ENCODE measurements at places on chromosomes 4 and X.

DNA sequence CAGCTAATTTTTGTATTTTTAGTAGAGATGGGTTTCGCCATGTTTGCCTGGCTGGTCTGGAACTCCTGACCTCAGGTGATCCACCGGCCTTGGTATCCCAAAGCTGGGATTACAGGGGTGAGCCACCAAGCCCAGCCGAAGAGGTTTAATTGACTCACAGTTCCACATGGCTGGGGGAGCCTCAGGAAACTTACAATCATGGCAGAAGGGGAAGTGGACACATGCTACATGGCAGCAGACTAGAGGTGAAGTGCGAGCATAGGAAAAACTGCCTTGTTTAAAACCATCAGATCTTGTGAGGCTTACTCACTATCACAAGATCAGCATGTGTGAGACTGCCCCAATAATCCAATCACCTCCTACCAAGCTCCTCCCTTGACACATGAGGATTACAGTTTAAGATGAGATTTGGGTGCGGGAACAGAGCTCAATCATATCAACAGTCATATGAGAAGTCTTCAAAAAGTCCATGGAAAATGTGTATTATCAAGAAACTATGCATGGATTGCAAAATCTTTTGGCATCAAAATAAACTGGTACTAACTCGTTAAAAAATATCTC, 25.8 kb upstream of the RPL39 start:
- no peak for DNase-seq

GRCh38 chr4:152610131-152610530, 69.7 kb downstream of the TMEM154 start:
- no peak for DNase-seq

- no peak for DNase-seq
Observed at GRCh38 chrX:123882391-123882790, 22.5 kb downstream of the XIAP start.

DNA sequence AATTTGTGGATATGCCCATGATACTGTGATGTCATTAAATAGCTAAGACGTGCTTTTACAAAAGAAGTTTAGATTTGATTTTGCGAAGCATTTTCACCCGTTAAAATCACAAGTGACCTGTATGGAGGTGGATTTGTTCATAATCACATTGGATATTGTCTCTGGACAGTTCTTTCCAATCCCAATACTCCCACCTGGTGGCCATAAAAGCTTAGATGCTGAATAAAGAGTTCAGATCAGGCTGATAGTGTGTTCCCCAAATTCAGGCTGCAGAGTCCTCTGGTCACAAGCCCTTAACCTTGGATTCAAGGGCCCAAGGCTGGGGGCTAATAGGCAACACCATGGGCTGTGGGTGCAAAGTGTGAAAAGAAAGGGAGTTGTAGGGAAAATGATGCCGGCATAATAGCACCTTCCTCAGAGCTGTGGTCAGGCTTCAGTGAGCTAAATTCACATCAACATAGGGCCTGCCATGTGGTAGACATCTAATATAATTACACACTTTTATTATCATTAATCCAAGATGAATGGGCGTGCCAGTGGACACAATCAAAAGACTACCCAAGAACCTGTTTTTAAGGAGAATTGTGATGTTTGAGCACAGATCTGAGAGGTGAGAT, 28.1 kb downstream of the SMIM43 start:
- no peak for DNase-seq

- DNase-seq: no peak
Observed at GRCh38 chr4:164293203-164293602, 460.7 kb upstream of the SMIM31 start.

DNA sequence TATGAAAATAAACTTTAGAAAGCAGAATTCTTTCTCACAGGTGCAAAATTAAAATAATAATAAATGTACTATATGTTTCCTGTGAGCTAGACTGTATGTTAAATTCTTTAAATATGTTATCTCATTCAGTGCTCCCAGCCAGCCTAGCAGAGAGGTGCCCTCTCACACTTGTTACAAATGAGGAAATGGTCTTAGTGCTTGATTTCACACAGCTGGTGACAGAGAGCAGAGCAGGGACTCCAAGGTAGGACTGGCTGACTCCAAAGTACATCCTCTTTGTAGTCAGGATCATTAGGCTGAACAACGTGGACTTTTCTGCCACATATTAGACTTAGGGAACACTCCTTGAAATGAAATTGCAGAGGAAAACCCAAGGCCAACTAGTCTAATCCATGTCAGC, 72.0 kb upstream of the HHIP start:
- DNase-seq: no peak

DNA sequence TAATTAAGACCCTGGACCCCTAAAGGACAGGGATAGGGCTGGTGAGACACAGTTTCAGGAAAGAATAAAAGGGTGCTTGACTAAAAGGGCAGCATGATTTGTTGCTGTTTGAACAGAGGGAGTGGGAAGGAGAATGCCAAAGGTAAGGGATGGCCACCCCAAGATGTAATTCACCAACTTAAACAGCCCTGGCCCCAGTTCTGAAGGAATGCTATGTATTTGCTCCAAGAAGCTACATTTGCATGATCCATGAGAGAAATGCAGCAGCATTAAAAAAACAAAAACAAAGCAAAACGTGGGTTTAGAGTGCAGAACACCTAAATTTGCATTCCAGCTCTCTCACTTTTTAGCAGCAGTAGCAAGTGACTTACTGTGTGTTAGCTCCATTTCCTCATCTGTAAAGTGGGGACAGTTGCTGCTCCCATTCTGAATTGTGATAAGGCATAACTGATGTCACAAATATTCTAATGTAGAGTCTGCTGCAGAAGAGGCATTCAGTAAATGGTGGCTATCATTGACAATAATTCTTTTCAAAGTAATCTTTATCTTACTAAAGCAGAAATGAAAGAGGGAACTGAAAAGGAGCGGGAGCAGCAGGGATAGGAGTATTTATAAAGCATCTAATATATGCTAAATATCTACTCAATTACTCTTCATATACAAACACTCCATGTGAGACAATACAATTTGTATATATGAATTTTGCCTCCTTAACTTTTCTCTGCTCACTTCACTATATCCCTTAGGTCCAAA, 115.8 kb downstream of the PPARGC1A start:
- DNase-seq: no peak

- DNase-seq: no peak
Observed at GRCh38 chr4:119490335-119490734, 138.3 kb downstream of the PDE5A start.

DNA sequence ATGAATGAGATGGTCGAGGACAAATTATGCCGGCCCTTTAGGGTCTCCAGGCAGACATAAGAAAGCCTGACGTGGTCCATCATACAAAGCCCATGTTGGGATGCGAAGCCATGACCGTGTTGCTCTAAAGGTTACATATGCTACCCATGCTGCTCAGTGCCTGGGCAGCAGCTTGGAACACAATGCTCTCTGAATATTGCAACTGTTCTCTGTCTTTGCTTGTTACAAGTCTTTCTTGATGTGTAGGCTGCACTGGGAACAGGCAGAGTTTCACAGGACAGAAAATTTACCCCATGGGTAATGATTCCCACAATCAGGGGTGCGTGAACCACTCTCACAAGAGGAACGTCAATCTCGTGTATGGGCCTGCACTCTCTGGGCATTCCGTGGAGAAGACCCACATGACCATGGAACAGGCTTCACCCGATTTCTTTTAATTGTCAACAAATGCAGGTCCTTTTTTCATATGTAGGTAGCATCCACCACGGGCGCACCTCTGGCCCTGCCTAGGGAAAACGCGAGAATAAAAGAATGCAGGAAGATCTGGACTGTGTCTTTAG, 66.3 kb downstream of the NBDY start:
- DNase-seq: no peak

DNA sequence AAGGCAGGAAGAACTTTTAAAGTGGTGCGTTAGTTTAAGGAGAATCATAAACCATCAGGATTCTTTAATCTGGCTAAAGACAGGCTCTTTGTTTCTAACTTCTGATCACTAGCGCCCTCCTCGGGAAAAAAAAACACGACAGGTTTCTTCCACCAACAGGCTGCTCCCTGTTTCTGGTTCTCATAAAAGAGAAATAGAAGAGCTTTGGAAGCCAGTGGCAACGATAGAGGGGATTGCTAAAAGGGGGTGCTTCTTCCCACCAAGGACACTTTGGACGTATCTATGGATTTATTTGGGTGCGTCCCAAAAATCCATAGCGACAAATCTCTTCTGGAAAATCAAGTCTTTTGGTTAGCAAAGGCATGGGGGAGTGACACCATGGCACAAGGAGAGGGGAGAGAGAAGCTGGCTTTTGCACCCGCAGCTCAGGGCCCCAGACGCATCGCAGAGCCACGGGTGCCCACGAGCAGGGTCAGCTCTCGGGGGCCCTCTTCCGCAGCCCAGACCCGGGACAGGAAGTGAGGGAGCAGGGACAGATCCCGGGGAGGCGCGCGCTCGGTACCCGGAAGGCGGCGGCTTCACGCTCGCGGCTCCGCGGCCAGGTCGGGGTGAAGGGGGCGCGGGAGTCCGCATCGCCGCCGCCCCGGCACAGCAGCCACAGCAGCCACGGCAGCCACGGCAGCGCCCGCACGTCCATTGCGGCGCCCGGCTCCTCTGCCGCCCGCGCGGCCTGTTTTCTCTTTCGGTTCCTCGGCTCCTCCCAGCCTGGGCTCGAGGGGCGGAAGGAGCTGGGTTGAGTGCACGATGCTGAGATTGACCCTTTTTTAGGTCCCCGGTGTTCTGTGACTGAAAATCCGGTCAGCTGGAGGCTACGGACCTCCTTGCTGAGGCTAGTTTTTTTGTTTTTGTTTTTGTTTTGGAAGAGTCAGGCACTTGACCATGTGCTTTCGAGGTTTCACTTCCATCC, at the start of gene CTSO:
TSS of gene CTSO (minus strand) at position 716 of the 967 bp plus-strand sequence. CDS start at position 697, 19 bp downstream.
- peak; percentile 31 for DNase-seq

DNA sequence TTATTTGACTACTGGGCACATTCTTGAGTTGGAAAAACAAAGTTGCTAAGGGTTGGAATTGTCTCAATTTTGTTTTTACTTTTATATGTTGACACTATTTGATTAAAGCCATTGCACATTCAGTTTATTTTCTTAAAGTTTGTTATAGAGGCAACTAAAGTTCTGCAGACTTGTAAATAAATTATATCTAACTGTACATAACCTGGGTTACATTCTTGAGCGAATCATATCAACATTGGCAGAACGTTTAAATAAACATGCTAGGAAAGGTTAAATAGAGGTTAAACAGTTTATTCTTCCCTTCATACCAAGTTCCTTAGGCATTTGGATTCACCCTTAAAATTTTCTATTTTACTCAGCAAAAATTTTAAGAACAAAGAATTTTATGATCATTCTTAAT, 74.5 kb downstream of the UCHL1 start:
- no peak for DNase-seq

- no peak for DNase-seq
Observed at GRCh38 chrX:134480061-134480460, 20.1 kb downstream of the HPRT1 start.

- DNase-seq: no peak
Observed at GRCh38 chrX:113157496-113157895, 316.9 kb upstream of the AMOT start.

GRCh38 chr4:150050566-150050965, 27.7 kb upstream of the DCLK2 start:
- DNase-seq: no peak

DNA sequence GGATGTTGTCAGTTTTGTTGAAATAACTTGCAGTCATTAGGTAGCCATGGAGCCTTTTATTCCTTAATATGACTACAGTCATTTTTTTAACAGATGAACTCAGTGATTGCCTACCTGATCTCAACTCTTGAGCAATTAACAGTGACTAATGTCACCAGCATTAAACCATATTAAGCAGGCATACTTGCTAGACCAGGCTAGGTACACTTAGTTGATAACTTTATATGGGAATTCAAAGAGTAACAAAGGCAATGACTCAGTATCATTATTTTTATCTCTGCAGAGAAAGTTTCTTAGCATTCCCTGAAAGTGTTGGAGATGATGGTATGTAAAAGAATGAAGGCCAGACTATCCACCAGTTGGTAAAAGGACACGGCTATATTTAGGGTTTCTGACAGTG, at the start of gene C4orf54:
TSS of gene C4orf54 (minus strand) at position 31 of the 400 bp plus-strand sequence. CDS start 3,180 bp downstream, outside the sequence.
- no peak for DNase-seq

GRCh38 chrX:104745152-104745551, 179.2 kb downstream of the IL1RAPL2 start:
- DNase-seq: no peak

GRCh38 chrX:138945219-138945618, 233.7 kb upstream of the FGF13 start:
- DNase-seq: no peak

- no peak for DNase-seq
Observed at GRCh38 chr4:157220371-157220881, at the start of gene GRIA2. GRIA2 (plus strand) TSS chr4:157220728; CDS start chr4:157221043, 315 bp downstream.

DNA sequence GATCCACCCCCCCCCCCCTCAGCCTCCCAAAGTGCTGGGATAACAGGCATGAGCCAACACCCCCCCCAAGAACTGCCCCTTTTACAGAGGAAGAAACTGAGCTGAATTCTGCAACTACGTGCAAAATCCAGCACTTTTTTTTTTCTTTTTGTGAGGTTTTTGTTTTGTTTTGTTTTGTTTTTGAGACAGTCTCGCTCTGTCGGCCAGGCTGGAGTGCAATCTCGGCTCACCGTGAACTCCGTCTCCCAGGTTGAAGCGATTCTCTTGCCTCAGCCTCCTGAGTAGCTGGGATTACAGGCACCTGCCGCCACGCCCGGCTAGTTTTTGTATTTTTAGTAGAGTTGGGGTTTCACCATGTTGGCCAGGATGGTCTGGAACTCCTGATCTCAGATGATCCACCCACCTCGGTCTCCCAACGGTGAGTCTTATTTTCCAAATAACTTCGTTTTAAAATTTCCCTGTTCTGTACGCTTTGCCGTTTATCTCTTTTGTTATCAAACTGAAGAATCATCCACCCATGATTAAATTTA, 4.9 kb downstream of the CRLF2 start:
- no peak for DNase-seq

DNA sequence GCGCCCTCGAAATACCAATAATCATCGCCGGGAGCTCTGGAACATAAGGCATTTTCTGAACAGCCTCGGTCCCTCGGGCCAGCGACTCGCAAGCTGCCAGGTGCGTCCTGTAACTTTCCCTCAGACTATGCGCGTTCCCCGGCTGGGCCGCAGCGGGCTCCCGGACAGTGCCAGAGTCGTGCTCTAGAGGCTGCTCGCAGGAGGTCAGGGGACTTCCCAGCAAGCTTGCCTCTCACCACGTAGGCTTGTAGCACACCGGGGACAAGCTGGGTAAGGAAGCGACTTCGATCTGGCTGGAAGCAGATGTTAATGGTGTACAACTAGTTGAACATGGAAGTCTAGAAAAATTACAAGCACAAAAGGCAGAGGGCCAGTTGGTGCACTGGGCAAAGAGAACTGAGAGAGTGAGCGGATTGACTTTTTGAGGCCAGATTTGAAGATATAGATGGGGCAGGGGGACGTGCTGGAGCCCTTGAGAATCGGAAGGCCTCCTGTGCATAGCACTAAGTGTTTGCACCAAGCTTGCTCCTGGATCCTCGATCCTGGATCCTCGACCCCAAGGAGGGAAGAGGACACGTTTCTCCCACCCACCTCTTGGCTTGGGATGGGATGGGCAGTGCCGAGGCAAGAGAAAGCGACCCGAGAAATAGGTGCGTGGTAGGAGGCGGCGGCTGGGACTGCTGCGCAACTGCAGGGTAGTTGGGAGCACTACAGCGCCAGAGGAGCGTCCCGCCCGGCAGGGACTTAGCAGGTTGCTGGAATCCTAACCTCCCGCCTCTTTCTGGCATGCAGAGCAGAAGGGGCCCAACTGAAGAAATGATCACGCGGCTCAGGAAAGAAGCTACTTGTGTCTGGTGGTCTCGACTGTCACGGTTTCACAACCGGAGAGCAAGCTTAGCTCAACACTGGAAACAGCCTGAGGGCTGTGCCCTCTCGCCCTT, 19.9 kb upstream of the ZIC3 start:
- DNase-seq: no peak
